ENCODE measurements at places on chromosomes 5 and 9.

DNA sequence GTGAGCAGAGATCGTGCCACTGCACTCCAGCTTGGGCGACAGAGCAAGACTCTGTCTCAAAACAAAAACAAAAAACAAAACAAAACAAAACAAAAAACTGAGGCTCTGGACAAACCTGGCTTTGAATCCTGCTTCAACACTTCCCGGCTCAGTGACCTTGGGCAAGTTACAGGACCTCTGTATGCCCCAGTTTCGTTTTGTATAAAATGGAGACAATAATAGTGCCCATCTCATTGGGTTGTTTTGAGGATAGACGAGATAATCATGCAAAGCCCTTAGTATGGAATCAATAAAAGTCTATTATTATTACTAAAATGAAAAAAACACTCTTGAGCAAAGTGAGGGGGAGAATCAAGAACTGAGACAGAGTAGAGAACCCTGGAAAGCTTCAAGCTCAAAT is 184.9 kb downstream of the ATP10B start:
- no peak for DNase-seq

DNA sequence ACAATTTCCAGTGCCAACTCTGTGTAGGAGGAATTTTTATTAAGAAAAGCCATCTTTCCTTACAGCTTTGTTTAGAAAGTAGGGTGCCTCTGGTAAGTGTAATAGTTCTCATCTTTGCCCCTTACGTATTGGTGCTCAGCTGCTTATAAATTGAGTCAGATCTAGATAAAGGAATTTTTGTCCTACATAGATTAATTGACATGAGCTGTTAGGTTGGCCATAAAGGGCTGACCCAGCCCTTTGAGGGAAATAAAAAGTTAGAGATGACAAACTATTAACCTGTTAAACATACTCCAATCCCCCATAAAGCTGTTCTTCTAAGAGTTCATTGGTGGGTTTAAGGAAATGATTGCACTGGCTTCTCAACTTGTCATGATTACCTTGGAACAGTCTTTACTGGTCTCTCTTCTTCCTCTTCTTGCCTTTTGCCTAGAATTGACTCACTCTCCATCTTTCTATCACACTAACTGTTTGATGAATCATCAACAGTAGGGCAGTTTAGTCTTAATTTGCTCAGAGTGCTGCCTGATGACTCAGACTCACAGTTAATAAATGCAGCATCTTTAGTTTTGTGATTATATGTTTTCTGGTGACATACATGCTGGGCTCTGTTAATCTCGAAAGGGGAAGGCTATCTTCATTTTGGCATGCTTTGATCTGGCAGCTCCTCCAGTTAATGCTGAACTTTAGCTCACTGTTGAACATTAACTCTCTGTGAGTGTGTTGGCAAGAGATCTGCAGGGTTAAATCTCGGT is 51.7 kb downstream of the ARHGAP26 start:
- peak; percentile 55 for DNase-seq

DNA sequence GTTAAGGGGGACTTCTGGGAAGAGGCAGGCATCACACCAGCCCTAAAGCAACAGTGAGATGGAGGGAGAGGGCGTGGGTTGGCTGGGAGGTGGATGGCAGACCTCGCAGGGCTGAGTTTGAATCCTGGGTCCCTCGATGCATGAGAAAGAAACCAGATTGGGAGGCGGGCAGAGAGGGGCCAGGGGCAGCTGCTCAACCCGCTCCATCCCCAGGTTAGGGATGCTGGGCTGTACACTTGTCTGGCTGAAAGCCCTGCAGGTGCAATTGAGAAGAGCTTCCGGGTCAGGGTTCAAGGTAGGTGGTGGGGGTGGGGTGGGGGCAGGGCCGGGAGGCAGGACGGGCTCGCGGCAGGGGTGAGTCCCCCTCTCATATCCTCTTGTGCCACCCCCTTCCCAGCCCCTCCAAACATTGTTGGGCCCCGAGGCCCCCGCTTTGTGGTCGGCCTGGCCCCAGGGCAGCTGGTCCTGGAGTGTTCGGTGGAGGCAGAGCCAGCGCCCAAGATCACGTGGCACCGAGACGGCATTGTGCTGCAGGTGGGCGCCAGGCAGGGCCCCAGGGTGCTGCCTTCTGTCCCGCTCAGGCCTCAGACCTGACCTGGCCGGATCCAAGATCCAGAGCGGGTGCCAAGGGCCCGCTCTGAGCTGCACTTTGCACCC is 49.8 kb upstream of the ASS1 start:
- no peak for DNase-seq

- no peak for DNase-seq
Observed at GRCh38 chr5:158814521-158814920, 285.2 kb downstream of the EBF1 start.

GRCh38 chr9:95296761-95297160 is 20.7 kb downstream of the FANCC start:
- DNase-seq, result peak; percentile 39

GRCh38 chr9:21153336-21154017 is 11.8 kb upstream of the IFNW1 start:
- peak; percentile 7 for DNase-seq

DNA sequence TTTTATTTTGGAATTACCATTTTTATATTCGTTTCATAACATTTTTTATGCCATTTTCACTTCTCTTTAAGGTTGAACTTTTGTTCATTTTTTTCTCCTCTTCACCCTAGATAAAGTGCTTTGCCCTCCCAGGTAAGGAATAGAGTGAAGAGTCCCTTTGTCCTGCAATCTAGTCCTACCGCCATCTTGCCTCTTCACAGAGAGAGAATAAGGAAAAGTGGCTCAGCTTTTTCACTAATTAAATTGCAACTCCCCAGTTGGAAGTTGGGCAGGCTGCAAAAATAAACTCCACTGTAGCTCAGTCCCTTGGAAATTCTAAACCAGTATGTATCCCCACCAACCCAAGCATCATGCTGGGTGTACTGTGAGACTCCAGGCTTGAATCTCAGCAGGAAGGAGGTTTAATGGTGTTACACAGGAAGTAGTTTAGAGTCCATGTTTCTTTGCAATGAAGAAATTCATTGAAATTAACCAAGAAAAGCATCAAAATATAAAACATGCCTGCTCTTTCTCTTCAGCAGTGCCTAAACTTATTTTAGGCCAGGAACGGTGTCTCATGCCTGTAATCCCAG is 60.3 kb upstream of the PCSK1 start:
- DNase-seq, result no peak

- DNase-seq, result peak; percentile 3
Observed at GRCh38 chr9:81083067-81083466, 606.3 kb downstream of the TLE1 start.

Data from AG08396 (cell line).